ENCODE measurements at places on chromosomes 13 and 19.

DNA sequence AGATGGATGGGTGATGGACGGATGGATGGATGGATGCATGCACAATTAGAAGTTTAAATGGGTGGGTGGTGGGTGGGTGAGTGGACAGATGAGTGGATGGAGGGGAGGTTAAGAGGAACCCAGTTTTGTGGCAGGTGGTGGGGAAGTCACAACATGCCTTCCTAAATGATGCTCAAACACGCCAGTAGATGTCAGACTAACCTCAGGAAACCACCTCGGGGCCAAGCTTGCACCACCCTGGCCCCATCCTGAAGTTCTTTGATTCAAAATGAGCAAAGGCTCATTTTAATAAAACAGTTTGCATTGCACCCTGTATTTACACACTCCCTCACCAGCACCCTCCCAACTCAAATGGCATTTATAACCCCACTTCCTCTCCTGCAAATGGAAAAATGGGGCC, 91.4 kb upstream of the CACNA1A start:
- peak; percentile 28 for DNase-seq

- peak; percentile 31 for DNase-seq
These were observed 7.1 kb downstream of the SPRED3 start for GRCh38 chr19:38395381-38396114.

DNA sequence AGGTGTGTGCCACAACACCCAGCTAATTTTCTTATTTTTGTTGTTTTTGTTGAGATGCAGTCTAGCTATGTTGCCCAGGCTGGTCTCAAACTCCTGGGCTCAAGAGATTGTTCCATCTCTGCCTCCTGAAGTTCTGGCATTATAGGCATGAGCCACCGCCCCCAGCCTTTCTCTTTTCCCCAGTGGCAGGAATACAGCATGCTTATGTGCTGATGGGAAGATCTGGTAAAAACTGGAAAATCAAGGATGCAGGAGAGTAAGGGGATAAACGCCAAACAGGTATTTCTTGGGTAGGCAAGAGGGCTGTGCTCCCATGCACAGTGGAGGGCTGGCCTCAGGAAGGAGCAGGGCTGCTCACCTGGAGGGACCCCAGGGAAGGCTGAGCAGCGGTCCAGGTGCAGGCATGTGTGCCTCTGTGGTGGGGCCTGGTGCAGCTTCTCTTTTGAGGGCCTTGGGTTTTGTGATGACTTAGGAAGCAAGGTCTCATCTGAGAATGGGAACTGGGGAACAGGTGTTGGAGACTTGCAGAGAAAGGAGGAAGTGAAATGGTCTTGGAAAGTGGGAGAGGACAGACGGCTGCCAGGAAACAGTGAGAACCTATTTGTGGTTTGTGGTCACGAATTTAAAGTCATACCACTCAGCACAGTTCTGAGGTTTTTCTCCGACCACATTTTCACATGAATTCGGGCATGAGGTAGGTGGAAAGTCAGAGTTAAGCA, 106.5 kb downstream of the TEX26 start:
- no peak for DNase-seq

GRCh38 chr19:56504581-56504980, 3.1 kb upstream of the ZNF471 start:
- no peak for DNase-seq

GRCh38 chr13:49314344-49314882, 66.7 kb downstream of the CDADC1 start:
- no peak for DNase-seq

DNA sequence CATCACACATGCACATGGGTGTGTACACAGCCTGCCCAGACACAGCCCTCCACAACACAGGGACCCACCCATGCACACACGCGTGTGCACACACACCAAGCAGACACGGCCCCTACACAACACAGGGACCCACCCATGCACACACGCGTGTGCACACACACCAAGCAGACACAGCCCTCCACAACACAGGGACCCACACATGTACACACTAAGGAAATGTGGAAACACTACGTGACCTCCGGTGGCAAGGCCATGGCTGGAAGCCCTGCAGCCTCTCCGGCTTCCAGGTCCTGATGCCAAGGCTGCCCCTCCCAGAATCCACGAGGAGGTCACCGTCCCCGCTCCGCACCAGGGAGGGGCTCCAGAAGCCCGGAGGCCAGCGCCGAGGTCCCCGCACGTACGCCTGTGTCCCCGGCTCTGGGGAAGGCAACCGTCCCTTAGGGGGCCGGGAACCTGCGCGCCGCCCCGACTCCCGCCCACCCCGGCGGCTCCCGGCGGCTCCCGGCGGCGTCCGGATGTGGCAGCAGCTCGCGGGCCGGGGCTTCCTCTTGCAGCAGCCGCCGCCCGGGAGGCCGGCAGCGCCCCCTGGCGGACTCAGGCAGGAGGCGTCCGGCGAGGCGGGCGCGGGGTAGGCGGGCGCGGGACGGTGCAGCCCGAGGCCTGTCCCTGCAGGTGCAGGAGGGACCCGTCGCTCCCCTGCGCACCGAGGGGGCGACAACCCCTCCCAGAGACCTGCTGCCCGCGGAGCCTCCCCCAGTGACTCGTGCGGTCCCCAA, 29.8 kb upstream of the GRTP1 start:
- DNase-seq = peak; percentile 76

DNA sequence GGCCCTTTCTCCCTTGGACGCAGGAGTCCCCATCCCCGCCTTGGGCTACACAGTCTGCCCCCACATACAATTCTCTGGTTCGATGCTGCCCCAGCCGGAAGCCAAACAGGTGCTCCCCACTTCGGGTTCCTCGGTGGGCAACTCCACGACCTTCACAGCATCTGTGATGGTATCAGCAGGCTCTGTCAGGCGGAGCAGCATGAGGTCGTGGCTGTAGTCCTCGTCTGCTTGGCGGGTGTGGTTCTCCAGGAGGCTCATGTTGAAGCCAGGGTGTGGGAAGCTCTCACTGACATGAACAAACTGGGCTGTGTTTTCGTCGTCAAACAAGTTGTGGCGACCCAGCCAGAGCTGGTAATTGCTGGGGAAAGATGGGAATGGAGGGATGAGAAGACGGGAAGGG, 3.5 kb downstream of the KLK1 start:
- no peak for DNase-seq

GRCh38 chr19:15317392-15318071, 14.8 kb downstream of the BRD4 start:
- no peak for DNase-seq

DNA sequence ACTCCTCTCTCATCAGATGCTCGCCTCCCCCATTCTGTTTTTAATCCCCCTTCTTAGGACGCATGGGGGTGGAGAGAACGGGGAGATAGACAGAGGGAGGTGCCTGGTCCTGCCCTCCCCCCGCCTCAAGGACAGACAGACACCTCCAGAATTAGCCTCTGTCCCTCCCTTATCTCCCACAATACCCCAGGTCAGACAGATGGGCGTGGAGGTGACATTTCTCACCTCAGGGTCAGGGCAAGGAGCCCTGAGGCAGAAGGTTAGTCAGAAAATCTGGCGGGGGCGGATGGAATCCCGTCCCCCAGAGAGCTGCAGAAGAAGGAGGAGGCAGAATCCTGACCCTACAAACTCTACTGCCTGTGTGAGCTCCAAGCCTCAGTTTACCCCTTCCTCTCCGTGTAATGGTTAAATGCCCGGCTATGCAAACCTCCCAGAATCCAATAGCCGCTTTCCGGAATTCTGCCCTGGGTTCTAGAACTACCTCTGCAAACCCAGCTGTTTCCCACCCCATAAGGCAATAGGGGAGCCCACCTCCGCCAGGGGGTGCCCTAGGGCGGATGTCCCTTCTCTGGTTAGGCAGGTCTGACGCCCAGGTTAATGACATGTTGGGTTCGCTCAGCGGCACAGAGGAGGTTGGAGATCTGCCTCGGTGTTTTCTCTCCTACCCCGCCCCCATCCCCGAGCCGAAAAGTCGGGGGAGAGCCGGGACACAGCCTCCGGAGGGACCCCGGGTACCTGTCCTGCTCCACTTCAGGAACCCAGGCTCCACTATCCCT, 900 bp downstream of the PPP1R13L start:
- peak; percentile 40 for DNase-seq

- no peak for DNase-seq
These were observed 41.4 kb upstream of the SERP2 start for GRCh38 chr13:44331912-44332851.

DNA sequence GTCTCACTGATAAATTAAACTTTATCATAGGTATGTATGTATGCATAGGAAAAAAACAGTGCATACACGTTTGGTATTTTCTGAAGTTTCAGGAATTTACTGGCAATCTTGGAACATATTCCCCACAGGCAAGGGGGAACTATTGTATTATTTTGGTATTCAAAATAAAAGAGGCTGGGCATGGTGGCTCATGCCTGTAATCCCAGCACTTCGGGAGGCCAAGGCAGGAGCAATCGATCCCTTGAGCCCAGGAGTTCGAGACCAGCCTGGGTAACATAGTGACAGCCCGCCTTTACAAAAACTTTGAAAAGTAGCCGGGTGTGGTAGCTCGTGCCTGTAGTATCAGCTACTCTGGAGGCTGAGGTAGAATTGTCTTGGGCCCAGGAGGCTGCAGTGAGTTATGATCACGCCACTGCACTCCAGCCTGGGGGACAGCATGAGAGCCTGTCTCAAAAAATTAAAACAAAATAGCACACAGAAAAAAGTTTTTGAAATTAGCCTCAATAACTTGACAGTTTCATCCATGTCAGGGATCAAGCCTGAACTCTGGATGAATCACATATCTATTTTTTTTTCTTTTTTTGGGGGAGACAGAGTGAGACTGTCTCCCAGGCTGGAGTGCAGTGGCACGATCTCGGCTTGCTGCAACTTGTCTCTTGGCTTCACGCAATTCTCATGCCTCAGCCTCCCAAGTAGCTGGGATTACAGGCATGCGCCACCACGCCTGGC, 29.1 kb upstream of the HOMER3 start:
- no peak for DNase-seq

- DNase-seq = no peak
These were observed 997 bp upstream of the SAMD4B start for GRCh38 chr19:39341129-39341718.

GRCh38 chr19:43474487-43474886, 9.1 kb upstream of the LYPD3 start:
- DNase-seq = no peak

GRCh38 chr19:42203700-42204099, 13.8 kb downstream of the DEDD2 start:
- no peak for DNase-seq

DNA sequence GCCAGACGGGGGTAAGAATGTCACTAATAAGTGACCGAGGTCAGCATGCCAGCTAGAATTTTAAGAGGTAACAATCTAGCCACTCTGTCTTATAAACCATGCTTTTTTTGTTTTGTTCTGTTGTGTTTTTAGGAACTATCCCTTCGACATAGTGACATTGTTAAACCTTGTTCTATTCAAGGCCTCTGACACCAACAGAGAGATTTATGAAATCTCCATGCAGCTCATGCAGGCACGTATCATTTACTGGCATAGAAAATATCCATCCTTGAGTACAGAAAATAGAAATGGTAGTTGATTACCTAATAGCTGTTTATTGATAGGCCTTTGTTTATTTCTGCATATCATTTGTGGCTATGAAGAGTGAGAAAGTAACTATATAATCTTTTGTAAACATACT, 113.4 kb downstream of the ZAR1L start:
- no peak for DNase-seq

DNA sequence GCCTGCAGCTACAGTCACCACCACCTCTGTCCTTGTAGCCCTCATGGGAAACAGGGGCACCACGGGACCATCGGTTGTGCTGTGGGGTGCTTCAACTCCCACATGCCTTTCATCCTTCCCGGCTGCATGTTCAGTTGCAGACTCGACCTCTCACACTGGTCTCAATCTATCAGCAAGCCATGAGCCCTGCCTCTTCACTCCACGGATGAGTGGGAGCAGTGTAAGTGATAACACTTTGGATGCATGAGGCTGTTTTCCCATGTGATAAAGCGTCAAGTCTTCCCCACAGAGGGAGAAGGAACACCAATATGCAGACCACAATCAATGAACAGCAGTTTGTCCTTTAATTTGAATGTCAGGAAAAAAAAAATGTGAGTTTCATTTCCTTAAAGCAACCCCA, 12.2 kb downstream of the SERP2 start:
- DNase-seq = no peak

GRCh38 chr13:112513761-112514160, 74.2 kb downstream of the TUBGCP3 start:
- DNase-seq = no peak

DNA sequence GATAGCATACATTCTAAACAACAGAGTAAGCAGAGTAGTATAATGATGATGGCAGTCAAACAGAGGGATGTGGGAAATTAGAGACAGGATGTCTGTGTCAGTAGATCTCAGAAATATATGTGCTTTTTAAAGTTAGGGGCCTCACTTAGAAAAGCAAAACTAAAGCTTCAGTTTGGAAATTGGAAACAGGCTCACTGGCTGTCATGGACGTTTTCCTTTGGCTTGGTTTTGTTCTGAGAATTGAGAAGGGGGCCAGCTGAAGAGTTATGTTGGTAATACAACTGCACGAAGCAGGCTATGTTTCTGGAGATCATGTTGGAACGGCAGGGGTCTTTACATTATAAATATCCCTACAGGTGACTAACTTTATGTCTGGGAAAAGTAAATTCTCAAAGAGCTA, 261.3 kb downstream of the LMO7 start:
- DNase-seq = no peak

DNA sequence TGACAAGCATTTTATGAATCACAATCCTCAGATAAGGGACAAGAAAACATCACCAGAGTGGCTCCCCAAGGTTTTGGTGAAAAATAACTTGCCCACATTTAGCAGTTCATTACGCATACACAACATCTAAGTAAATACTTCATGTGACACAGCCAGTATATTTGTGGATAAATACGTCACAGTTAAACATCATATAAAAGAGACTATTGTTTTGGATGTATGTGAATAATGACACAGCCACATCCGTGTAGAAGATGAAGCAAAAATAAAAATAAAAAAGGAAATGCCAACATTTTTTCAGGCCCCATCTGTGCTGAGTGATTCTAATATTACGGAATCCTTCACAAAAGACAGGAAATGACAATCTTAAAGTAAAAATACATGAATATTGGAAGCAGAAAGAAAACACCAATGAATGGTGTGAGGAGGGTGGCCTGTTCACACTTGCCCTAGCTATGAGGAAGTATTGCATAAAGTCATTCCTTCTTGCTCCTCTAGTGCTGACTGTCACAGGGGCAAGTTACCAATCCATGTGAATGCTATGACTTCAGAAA, 457.1 kb downstream of the KLF12 start:
- DNase-seq = no peak

DNA sequence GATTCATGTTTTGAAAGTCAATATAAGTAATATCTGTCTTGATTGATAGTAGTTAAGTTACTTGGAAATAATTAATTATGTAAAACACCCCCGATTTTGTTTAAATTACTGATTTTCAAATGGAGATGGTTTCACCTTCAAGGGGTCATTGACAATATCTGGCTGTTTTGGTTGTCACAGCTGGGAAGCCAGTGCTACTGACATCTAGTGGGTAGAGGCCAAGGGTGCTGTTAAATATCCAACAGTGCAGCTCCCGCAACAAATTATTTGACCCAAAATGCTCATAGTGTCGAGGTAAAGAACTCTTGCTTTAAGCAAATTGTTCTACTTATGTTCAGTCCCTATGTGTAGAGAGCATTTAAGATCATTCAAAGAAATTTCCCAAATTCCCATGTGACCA, 50.6 kb upstream of the PCDH20 start:
- no peak for DNase-seq
